ENCODE measurements at places on chromosomes 13 and 19. TPM values are rescaled to one million over a fixed set of nuclear protein-coding genes. Genes with fewer than 3 reads are reported as not detected.

KLF1 gene
- total RNA-seq, result 0.11 TPM

STXBP2 gene
- total RNA-seq, result 124 TPM

KCNC3 gene
- 9.4 TPM for total RNA-seq

CYP2S1 gene
- total RNA-seq, result 0.23 TPM

SYMPK gene
- total RNA-seq, result 106 TPM

MEGF8 gene
- total RNA-seq, result 4.2 TPM

NLRP12 gene
- total RNA-seq, result not detected

Measured in T-helper 2 cell treated with Interferon-gamma antibody and Interleukin-4, amounts not matched to agents 100 ng/mL and 5 ng/mL, for 36 hours (primary cell).